ENCODE measurements at places on chromosomes 4 and X.

DNA sequence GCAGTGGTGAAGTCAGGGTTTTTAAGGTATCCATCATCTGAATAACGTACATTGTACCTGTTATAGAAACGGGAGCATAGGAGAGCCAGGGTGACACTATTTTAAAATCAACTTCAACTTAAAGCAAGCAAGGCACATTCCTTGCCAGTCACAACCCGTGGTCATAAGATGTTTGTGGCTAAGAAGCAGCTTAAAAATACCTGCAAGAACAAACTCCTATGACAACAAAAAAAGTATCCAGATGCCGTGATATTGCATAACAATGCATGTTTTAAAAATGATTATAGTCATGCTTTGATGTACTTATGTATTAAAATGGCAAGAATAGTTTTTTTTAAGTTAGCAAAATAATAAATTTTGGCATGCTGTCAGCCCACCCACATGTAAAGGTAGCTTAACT, 16.5 kb upstream of the SYNPO2 start:
- DNase-seq = no peak

GRCh38 chrX:151711787-151712186, 4.0 kb upstream of the FATE1 start:
- DNase-seq = no peak

GRCh38 chr4:3677748-3678070, 88.5 kb upstream of the ADRA2C start:
- no peak for DNase-seq

DNA sequence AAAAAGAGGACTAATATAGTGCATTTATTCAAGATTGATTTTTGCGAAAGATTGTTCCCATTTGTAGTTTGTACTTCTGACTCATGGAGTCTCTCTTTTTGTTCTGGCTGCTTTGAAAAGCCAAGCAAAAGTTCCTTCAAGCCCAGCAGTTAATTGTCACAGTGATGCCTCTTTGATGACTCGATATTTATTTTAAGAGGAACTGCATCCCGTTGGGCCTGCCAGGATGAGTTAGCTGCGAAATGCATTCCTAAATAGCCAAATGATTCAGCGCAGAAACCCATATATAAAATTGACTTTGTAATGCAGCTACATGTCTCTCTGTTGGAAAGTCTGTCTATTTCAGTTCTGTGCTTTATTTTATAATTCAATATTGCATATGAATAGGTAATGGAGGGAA, 295.1 kb downstream of the GBA3 start:
- DNase-seq = no peak

GRCh38 chr4:105458001-105458400, 15.9 kb downstream of the PPA2 start:
- DNase-seq = no peak

DNA sequence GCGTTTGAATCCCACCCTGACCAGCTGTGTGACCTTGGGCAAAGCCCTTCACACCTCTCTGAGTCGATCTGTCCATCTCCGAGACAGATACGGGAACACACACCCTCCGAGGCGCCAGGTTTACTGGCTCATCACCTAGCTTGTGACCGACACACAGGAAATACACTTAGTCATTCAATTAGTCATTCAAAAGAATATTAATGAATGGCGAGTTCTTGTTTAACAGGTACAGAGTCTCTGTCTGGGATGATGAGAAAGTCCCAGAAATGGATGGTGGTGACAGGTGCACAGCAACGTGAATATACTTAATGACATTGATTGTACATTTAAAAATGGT, 80.6 kb downstream of the PPP2R2C start:
- DNase-seq = no peak

All from activated naive CD4-positive, alpha-beta T cell treated with anti-CD3 and anti-CD28 coated beads, Interleukin-2, amount 50 U/mL, for 16 hours (primary cell).